ENCODE measurements at places on chromosomes 12 and 14.

DNA sequence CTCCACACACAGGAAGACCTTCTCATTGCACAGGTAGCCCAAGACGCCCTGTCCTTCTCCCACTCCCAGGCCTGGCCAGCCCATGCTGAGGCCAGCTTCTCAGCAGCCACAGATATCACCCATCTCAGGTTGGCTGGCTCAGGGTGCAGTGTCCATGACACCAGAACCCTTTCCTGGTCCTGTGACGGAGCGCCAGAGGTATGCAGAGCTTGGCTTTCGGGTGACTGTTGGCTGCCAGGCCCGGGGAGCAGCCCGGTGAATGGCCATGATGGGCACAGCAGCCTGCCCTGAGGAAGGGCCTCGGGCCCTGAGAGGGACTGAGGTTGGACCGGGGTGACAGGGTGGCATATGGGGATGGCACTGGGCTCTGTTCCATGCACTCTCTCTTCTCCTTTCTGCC lies 173.4 kb downstream of the TSPAN9 start:
- no peak for DNase-seq

DNA sequence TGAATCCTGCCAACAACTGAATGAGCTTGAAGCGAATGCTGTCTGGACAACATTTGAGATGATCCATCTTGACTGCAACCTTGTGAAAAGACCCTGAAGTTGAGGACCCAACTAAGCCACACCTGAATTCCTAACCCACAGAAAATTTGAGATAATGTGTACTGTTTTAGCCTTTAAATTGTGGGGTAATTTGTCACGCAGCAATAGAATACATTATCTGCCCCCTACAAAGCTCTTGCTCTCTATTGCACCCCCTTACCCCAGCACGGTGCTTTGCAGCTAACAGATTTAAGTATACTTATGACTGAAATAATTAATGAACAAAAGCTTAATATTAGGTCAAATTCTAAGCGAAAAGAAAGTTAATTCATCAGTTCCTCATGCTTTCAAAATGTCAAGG lies 1.6 kb downstream of the POLE2 start:
- peak; percentile 44 for DNase-seq

GRCh38 chr12:29940811-29941210 lies 157.1 kb upstream of the TMTC1 start:
- DNase-seq = no peak

- DNase-seq = no peak
Observed at GRCh38 chr12:86496595-86496994, 240.4 kb upstream of the MGAT4C start.

DNA sequence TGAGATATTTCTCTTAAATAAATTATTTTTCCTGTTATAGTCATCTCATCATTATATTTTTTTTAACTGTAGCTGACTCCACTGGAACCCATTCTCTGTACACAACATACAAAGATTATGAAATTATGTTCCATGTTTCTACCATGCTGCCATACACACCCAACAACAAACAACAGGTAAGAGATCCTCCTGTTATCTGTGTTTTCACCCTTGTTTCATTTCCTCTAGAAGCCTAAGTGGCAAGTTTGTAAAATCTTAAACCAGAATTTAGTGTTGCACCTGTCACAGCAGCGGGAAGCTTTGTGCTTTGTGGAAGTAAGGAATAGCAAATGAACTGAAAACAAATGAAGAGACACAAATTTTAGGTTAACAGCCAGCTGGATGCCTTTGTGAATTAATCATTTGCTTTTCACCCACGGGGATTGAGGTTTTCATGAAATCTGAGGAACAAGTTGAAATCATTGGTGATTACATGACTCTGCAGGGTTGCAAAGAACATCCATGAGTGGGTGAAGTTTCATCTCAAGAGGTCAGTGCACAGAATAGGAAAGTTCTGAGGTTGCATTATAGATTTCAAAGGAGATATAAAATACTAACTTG lies 273.9 kb upstream of the RGS6 start:
- DNase-seq = no peak

DNA sequence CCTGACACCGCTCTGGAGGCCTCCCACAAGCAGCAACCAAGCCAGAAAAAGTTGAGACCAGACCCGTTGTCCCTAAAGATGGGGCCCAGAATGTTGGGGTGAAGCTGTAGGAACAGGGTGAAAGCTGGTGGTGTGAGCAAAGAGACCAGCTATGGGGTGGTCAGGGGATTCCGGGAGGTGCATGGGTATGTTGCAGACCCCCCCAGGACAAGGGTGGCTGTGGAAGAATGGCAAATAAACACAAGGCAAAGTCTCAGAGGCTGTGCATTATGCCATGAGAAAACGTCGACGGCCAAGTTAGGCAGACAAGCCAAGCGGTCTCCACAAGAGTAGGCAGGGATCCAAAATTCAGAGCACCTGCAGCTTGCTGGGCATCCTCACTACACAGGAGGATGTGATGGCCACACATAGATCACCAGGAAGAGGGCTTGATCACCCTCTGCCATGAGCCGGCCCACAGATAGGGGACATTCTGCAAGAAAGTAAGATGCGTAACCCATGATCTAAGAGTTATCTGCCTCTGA lies 58.8 kb upstream of the KCNA1 start:
- no peak for DNase-seq

DNA sequence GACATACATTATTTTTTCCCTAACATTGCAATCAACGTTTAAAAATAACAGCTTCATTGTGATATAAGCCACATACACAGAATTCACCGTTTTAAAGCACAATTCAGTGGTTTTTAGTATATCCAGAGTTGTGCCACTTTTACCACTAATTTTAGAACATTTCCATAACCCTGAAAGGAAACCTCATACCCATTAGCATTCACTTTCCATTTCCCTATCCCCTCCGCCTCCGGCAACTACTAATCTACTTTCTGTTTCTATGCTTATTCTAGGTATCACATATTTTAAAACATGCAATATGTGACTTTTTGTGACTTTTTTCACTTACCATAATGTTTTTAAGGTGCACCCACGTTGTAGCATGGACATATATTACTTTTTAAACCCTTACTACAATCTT lies 55.6 kb upstream of the ISM2 start:
- no peak for DNase-seq

GRCh38 chr12:120358412-120359100 lies 10.4 kb downstream of the MSI1 start:
- DNase-seq = no peak

- no peak for DNase-seq
Observed at GRCh38 chr12:109732321-109733305, 19.0 kb downstream of the FAM222A start.

GRCh38 chr12:16119618-16120415 lies 157.7 kb downstream of the SLC15A5 start:
- no peak for DNase-seq

- DNase-seq = no peak
Observed at GRCh38 chr14:69676723-69677122, 65.3 kb downstream of the SUSD6 start.

- DNase-seq = no peak
Observed at GRCh38 chr14:36423430-36423829, 96.6 kb downstream of the NKX2-1 start.

DNA sequence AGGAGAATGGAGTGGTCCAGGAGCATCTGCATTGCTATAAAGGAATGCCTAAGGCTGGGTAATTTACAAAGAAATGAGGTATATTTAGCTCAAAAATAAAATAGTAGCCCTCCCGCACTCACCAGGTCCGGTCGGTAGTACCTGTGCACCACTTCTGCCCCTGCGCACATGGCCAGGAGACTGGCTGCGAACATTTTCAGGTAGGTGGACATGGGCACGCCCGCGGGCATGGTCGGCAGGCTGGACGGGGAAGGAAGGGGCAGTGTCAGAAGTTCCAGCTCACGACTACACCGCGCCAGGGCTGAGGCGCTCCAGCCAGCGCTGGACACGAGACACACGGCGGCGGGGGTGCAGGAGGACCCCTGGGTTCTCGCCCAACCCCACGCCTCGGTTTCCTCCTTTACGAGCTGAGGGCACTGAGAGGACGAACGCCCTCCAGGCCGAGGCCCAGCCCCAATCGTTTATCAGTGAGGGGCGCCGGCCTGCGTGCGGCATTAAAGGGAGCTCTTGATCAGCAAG lies 9.1 kb upstream of the TDG start:
- DNase-seq = no peak

GRCh38 chr12:71517145-71517846 lies 77.7 kb downstream of the LGR5 start:
- DNase-seq = no peak

DNA sequence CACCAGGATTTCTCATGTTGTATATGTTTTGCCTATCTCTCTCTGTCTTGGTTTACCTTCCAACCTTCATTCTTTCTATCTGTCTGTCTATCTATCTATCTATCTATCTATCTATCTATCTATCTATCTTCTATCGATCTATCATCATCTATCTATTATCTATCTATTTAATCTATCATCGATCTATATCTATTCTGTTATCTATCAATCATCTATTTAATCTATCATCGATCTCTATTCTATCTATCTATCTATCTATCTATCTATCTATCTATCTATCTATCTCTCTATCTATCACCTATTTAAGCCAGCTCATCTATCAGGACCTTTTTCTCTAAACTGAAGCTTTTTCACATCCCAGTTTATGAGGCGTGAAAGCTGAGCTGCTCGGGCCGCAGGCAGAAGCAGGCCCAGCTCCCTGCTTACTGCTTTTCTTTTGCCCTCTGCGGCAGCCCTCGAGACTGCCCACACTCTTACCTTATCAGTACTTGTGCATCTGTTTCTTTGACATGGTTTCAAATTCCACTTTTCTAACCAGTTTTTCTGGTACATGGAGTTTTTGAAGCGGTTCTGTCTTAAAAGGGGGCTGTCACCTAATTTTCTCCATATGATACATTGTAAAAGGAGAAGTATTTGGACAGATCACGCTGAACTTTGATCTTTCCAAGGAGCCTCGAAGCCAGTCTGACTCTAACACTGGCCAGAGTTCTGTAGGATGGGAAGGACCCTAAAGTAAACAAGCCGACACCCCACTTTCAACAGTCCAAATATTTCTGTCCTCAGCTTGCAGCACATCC lies 44.4 kb upstream of the GSG1 start:
- peak; percentile 26 for DNase-seq
